ENCODE measurements at places on chromosomes 4 and X.

DNA sequence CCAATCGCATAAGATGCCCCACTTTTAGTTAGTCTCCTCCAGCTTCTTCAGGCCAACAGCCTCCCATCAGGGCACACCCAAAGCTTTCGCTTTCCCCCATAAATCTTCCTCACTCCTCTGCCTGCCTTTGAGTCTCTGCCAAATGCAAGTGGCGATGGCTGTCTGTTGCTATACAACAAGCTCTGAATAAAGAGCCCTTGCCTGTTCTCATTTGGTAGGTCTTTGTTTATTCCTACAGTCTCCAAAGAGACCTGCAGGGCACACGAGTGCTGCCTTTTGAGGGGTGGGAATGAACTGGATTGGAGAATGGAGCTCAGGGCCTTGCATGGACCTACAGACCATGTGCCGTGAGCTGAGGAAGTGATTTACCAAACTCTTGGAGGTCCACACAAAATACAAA is 52.2 kb upstream of the SOD3 start:
- DNase-seq = no peak

DNA sequence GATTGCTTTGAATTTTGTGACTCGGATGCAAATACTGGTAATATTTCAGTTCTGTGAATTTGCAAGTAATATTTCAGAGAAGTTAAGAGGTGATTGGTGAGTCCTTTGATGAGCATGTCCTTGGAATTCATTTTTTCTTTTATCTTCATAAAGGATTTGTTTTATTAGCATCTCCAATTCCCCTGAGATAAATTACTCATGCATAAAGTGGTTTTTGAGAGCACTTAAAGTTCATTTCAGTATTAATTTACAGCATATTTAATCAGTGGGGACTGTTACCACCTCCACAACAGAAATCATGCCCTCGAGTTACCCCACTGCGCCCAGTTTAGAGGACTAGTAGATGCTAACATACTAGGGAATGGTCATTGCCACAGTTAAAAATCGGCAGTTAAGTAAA is 65.0 kb downstream of the ZFX start:
- no peak for DNase-seq

DNA sequence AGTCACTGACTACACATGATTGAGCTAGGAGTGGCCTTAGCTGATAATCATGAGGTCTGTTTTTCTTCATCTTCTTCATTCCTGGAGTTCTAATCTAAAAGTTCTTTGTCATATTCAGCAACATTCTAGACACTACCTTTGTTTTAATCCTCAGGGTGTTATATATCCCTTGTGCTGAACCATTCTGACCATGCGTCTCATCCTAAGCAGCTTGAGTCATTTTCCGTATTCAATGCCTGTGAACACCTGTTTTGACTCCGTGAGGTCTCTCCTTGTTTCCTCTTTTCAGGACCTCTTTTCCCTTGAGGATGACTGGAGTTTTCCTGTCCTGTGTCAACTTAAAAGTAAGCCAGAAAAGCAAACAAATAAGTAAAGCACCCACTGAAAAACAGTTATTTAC is 597.9 kb downstream of the GBA3 start:
- DNase-seq = no peak

DNA sequence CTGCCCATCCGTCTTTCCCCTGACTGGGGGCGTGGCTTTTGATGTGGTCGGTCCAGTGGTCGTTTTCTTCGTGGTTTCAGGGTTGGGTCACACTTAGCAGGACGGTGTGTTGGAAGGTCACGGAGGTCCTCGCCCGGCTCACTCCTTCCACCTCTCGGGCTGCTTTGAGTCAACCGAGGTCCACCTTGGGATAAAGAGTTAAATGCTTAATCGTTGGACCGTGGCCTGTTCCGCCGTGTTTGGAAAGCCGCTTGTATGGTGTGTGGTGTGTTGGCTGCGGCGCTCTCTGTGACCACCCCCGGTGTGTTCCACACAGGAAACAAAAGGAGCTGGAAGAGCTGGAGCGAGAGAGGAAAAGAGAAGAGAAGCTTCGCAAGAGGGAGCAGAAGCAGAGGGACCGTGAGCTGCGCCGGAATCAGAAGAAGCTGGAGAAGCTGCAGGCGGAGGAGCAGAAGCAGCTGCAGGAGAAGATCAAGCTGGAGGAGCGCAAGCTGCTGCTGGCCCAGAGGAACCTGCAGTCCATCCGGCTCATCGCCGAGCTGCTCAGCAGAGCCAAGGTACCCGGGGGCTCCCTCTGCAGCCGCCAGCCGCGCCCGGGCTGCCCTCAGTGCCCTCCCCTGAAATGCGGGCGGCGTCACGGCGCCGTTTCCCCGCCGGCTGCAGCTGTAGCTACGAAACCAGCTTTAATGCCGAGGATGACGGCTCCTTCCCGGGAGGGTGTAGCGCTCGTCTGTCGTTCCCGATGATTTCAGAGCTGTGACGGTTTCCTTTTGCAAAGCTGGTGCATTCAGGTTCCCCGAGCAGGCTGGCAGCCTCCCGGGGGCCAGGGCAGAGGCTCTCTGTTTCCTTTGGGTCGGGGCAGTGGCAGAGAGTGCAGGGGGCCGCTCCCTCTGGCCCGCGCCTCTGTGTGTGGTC is 7.7 kb downstream of the AKAP17A start:
- no peak for DNase-seq

DNA sequence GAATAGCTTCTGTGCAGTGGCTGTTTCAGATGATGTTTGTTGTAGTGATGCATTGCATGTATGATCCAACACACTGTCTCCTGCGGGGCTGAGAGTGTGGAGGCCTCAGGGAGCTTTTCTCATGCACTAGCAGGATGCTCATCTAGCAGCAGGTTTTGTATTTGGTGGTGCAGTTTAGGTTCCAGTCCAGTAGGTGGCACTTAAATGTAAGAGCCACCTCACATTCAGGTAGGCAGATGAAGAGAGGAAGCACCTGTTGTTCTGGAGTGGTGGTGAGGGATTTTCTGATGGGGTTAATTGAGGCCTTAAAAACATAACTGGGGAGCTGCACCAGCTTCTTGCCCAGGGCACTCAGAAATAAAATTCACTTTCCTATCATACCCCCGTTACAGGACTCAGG is 300.9 kb downstream of the SPIN4 start:
- DNase-seq = no peak

DNA sequence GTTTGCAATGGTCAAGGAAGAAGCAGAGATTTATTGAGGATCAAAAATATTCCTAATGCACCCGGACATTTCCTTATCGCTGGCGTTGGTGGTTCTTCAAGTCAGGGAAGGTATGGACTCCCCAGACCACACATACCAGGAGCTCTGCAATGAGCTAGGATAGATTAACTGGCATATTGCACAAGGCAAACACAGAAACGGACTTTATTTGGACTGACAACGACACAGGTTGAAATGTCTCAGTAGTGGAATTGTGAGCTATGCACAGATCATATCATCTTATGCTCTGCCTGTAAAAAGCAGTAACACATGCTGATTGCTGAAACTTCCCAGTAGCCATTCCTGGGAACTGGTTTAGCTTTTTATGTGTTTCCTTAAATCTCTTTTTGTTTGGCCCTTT is 1.7 kb downstream of the TSPAN7 start:
- DNase-seq = no peak

DNA sequence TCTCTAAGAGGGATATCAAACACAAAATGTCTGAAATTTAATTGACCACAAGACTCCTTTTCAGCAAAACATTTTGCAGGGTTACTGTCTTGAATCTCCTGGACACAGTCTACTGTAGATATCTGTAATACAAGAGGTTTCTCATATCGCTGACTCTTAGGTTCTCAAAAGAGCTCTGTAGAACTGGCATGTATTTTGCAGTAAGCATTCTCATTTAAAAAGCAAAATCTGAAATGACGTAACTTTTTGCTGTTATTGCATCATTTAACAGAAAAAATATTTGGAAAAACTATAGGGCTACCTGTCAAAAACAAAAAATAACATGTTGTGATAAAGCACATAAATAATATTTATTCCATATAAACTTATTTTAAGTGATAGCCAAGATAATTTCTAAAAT is 114.2 kb downstream of the CDS1 start:
- DNase-seq = no peak

DNA sequence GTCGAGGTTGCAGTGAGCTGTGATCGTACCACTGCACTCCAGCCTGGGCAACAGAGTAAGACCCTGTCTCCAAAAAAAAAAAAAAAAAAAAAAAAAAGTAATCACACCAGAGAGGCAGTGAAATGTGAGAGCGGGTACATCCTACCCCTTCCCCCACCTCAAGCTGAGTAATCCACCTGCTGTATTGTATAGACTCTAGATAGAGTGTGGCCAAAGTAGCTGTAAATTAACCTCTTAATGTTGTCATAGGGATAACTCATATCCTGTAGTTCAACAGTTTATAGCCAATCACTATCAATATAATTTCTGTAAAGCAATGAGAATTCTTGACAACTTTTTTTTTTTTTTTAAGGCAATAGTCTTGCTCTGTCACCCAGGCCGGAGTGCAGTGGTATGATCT is 30.8 kb downstream of the TNIP2 start:
- DNase-seq = no peak

GRCh38 chrX:136755411-136755810 is 25.3 kb downstream of the ARHGEF6 start:
- no peak for DNase-seq

DNA sequence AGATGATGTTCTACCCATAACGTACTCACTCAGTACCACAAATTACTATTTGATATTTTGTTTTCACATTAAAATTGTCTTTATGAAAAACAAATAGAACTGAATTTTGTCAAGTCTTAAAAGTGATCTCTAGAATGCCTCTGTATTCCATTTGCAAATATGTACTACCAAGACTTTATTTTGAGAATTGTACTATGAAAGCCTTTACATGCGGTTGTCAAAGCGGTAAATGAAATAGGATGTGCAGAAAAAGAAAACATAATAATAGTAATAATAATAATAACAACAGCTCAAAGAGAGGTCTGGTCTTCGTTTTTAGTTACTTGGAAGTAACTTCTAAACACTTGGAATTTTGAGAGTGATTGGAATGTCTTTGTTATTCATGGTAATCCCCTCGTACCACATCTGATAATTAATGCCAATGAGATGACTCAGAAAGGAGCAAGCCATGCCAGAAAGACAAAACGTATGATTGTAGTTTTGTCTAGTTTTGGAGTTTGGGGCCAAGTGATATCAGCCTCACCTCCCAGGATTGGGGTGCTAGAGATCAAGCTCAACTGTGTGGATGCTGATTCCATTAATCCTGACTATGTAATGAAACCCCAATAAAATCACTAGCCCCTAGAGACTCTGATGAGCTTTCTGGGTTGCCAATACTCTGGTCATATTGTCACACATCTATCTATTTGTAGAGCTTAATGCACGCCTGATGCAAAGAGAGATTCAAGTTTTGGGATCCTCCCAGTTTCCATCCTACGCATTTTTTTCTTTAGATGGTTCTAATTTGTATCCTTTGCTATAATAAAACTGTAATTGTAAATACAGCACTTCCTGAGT is 20.2 kb upstream of the CTSO start:
- no peak for DNase-seq

- DNase-seq = no peak
Observed at GRCh38 chrX:102652031-102652688, 877 bp downstream of the GPRASP1 start.

DNA sequence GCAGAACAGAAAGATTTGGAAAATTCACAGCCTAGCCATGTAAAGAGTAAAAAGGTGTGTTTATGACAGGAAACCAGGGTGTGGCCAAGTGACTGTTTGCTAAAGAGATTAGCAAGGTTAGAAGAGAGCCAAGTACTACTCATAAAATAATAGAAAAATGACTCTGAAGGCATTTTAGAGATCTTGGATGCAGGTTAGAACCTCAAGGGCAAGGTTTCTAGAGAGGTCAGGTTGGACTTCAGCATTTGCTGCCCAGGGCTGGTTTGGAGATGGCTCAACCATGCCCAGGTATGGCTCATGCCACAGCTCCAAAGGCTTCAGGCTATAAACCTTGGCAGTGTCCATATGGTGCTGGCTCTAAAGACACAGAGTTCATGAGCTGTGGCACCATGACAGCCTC is 40.6 kb upstream of the ADGRA3 start:
- no peak for DNase-seq

- DNase-seq = no peak
Observed at GRCh38 chr4:187236209-187236890, 512.7 kb upstream of the FAT1 start.

DNA sequence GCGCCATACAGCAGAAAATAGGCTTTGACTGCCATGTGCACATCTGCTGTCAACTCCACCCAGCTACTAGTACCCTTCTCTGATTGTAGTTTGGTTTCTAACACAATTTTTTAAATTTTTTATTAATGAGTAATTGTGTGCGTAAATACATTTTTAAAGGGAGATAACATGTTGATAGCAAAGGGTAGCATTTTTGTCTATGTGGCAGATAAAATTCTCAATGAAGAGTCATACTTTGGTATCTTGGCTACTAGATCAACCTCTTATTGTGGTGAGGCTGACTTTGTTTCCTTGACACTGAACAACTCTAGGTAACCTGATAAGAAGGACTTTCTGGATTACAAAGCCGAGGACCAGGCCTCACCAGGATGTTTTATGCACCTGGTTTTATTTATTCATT is 9.5 kb downstream of the ADH4 start:
- no peak for DNase-seq

- DNase-seq = no peak
Observed at GRCh38 chr4:41267997-41268396, 11.3 kb downstream of the UCHL1 start.

GRCh38 chr4:119570401-119570800 is 58.2 kb downstream of the PDE5A start:
- DNase-seq = no peak

DNA sequence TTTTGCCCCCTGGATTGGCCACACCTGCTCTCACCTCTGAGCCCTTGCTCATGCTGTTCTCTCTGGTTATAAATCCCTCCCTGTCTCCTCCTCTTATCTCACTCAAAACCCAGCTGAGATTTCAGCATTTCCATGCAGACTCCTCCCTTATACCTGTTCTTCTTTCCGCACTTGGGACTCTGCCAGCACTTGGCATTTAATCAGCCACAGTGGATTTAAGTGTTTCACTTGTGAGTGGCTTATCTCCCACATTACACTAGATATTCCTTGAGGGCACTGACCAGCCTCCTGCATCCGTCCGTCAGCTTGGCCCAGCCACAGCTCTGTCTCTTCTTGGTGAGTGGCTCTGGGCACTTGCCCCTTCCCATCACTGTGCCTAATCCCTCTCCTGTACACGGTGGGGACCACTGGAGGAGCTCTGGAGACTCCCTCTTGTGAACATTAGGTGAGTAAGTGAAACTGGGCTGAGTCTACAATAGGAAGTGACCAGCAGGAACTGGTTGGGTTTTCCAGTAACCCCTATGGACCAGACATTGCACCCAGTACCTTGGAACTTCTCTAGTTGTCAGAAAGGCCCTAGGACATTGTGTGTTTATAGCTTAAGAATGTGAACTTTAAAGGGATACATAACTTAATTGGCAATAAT is 19.9 kb downstream of the FGFBP1 start:
- DNase-seq = no peak

- DNase-seq = no peak
Observed at GRCh38 chrX:7280520-7280919, 132.6 kb upstream of the PUDP start.

Data from activated gamma-delta T cell treated with anti-CD3 and anti-CD28 coated beads, Interleukin-2, amount 50 U/mL, for 16 hours (primary cell).